Thoracic aorta (tissue), 2 donors: ENCODE measurements at places on chromosomes 2 and 18. TPM values are rescaled to one million over a fixed set of nuclear protein-coding genes. Genes with fewer than 3 reads are reported as not detected.

DYNAP gene
- total RNA-seq, result not detected

DNA sequence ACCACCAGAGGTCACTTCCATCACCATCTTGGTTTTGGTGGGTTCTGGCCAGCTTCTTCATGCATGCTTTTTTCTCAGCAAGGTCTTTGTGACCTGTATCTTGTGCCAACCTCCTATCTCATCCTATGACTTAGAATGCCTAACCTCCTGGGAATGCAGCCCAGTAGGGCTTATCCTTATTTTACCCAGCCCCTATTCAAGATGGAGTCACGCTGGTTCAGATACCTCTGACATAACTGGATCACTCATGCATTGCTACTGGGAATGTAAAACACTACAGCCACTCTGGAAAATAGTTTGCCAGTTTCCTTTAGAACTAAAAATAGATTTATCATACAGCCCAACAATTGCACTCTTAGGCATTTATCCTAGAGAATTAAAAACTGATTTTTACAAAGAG lies 219.2 kb downstream of the IRS1 start:
- DNase-seq, result no peak
- no peak overlapping the region for H3K4me3 ChIP-seq
- H3K27me3 ChIP-seq, result no peaks in the 10 kb centered on the region
- no peaks in the 10 kb centered on the region for H3K36me3 ChIP-seq
- peaks cover 10% of the 10 kb centered on the region for H3K4me1 ChIP-seq
- no peak overlapping the region for H3K27ac ChIP-seq

TTN gene
- 16.4 TPM for total RNA-seq

DNA sequence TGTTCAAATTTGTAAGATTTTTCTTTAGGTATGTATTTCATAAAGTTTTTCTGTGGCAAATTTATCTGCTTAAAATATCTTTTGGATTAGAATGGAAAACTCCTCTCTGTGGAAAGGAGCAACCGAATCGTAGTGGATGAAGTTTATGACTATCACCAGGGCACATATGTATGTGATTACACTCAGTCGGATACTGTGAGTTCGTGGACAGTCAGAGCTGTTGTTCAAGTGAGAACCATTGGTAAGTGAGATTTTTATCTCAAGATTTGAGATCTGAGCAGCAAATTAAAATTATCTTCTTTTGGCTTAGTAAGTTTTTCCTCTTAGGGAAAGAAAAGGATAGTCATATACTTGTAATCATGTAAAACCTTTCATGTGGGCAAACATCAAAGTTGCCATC lies 14.2 kb downstream of the IL18RAP start:
- no peak overlapping the region for H3K27ac ChIP-seq
- no peaks in the 10 kb centered on the region for H3K27me3 ChIP-seq
- DNase-seq, result no peak
- H3K36me3 ChIP-seq, result no peaks in the 10 kb centered on the region

GRCh38 chr2:220835583-220835982 lies 736.5 kb downstream of the EPHA4 start:
- no peak overlapping the region for H3K4me3 ChIP-seq
- no peaks in the 10 kb centered on the region for H3K27me3 ChIP-seq
- no peak overlapping the region for H3K27ac ChIP-seq
- H3K36me3 ChIP-seq, result no peaks in the 10 kb centered on the region

DNA sequence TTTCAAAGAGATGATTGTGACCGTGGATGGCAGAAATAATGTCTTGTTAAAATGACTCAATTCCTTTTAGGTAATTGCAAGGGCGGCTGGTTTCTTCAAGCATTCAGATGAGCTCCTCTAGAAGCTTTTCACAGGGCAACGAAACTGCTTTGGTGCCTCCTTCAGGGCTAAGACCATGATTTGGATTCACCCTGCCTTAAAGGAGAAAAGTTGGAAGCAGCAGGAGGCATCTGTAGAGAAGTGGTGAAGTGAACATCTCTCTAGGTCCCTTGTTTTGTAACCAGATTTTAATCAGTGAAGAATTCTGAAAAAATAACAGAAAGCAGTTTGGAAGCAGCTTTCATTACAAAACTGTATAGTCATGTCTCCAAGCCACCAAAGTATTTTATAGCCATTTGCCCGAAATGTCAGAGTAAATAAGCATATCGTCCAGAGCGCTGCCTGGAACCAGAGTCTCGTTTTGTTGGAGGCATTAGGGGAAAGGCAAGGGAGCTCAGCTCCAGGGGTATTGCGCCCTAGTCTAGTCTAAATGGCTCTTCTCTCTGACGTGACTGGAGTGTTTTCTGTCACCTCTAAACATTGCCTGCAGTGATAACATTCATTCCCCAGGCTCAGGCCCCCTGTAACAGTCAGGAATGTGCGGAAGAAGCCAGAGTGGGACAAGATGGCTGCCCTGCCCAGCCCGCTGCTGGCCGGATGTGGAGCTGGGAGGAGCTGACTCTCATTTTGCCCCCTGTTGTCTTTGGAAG lies 57.8 kb upstream of the ITGB6 start:
- DNase-seq, result no peak
- H3K4me3 ChIP-seq, result no peak overlapping the region
- no peaks in the 10 kb centered on the region for H3K36me3 ChIP-seq
- H3K27me3 ChIP-seq, result no peaks in the 10 kb centered on the region
- no peaks in the 10 kb centered on the region for H3K4me1 ChIP-seq
- H3K27ac ChIP-seq, result no peak overlapping the region

HES6 gene
- total RNA-seq, result 2.5 TPM

GRCh38 chr2:147927053-147927588 lies 82.3 kb downstream of the ACVR2A start:
- H3K4me3 ChIP-seq, result no peak overlapping the region
- DNase-seq, result no peak
- no peaks in the 10 kb centered on the region for H3K27me3 ChIP-seq
- H3K4me1 ChIP-seq, result peaks cover 9% of the 10 kb centered on the region
- no peaks in the 10 kb centered on the region for H3K36me3 ChIP-seq
- no peak overlapping the region for H3K27ac ChIP-seq

DNA sequence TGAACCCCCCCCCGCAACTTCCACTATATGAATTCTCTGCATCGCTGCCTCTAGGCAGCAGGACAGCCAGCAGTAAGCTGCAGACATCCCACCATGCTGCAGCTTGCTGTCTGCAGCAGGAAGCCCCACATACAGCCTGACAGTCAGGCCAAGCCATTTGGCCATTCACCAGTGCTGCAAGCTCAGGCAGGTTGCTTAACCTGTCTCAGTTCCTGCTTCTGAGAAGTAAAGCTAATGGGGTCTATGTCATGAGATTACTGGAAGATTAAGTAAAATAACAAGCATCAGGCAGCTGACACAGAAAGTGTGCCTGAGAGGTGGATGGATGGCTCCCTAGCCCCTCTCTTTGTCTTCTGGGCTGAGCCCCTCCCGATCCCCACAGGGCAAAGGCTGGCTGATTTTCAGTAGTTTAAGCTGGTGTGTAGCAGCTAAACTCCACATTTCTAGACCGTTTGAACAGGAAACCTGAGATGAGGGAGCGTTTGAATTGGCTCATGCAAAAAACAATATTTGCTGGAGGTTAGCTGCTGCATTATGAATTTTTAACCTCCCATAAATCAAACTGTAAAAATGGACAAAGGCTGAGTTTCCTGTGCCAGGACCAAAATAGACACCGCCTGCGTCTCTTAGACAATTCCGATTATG lies 193.8 kb upstream of the ARL4C start:
- H3K36me3 ChIP-seq, result no peaks in the 10 kb centered on the region
- no peak overlapping the region for H3K27ac ChIP-seq
- H3K4me1 ChIP-seq, result peaks cover 28% of the 10 kb centered on the region
- no peak overlapping the region for H3K4me3 ChIP-seq
- H3K27me3 ChIP-seq, result no peaks in the 10 kb centered on the region

- H3K27ac ChIP-seq, result no peak overlapping the region
- DNase-seq, result no peak
- H3K4me1 ChIP-seq, result peaks cover 13% of the 10 kb centered on the region
- no peak overlapping the region for H3K4me3 ChIP-seq
- H3K27me3 ChIP-seq, result no peaks in the 10 kb centered on the region
- no peaks in the 10 kb centered on the region for H3K36me3 ChIP-seq
These were observed 118.9 kb downstream of the RDH14 start for GRCh38 chr2:18441583-18441982.

CIDEA gene
- not detected for total RNA-seq

DNA sequence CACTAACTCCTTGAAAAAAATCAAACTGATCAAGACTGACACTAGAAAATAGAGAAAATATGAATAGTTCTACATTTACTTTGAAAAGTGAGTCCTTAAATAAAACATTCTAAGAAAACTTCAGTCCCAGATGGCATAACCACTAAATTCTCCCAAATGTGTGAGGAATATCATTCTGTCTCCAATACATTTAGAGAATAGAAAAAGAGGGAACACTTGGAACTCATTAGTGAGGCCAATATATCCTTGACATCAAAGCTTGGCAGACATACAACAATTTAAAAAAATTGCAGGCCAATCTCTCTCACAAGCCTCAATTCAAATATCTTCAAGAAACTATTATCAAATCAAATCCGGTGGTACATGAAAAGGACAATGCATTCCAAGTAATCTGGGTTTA lies 79.3 kb upstream of the TMEM247 start:
- no peaks in the 10 kb centered on the region for H3K4me1 ChIP-seq
- H3K4me3 ChIP-seq, result no peak overlapping the region
- H3K36me3 ChIP-seq, result no peaks in the 10 kb centered on the region
- no peaks in the 10 kb centered on the region for H3K27me3 ChIP-seq
- no peak for DNase-seq
- no peak overlapping the region for H3K27ac ChIP-seq

DNA sequence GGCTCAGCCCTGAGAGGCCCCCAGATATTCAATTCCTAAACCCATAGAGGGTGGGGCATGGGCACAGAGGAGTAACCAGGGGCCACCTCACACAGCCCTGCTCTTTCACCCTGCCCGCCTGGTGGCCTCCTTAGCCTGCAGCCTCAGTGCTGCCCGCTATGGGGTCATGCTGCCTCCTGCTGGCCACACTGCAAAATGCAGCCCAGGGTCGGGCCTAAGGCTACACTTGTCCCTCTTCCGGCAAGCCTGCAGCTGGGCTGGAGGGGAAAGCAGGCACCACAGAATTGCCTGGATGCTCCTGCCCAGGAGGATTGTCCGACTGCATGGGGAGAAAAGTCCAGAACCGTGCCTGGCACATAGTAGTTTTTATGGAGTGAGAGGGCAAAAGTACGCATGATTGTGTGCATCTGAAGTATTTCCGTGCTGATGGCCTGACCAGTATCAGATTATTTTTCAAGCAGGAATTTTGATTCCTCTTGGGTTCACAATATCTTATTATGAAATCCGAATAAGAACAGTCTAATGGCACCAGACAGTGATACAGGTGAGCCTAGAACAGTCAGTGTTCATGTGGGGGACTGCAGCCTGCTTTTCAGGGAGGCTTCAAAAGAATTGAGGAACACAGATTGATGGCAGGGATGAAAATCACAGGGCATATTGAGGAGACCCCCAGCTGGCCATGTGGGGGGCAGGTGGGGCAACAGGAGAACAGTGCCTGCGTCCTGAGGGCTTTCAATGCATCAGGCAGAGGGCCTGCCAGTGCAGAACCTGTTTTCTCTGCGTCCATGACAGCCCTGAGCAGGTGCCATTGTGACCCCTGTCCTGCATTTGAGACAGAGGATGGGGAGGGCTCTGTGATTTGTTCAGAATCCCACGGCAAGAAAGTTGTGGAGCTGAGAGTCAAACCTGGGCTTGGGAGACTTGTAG lies 51.2 kb upstream of the ALPP start:
- no peak for DNase-seq
- no peaks in the 10 kb centered on the region for H3K36me3 ChIP-seq
- H3K27me3 ChIP-seq, result no peaks in the 10 kb centered on the region
- H3K4me3 ChIP-seq, result no peak overlapping the region
- H3K27ac ChIP-seq, result no peak overlapping the region

BCL2 gene
- 29.3 TPM for total RNA-seq

DNA sequence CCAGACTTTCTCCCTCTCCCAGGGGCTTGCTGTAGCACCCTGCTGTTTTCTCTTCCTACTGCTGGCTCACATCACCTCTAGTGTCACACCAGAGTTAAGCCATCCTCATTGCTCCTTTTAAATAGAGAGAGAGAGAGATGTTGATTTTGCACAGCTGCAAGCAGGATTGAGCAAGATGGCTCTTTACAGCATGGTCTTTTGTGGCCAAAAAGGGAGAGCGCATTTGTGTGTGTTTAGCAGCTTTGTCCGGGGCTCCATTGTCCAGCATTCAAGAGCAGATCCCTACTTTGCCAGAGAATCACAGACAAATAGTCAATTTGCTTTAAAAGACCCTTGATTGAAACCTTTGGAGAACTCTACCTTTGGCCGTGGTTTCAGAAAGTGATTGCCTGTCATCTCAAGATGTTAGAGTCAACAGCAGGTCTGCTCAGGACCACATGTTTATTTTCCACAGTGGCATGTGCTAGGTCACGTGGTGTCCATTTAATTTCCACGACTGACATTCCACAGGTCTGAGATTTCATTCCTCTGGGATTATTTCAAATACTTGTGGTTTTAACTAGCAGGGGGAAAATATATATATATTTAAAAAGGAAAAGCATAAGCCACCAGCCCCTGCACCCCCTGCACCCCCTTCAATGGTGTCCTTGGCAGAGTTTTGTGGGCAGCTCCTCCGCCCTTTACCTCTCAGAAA lies 359.9 kb upstream of the SLC14A2 start:
- peak overlapping the region; percentile 65 for H3K27ac ChIP-seq
- H3K27me3 ChIP-seq, result no peaks in the 10 kb centered on the region
- no peaks in the 10 kb centered on the region for H3K36me3 ChIP-seq
- no peak for DNase-seq

DNA sequence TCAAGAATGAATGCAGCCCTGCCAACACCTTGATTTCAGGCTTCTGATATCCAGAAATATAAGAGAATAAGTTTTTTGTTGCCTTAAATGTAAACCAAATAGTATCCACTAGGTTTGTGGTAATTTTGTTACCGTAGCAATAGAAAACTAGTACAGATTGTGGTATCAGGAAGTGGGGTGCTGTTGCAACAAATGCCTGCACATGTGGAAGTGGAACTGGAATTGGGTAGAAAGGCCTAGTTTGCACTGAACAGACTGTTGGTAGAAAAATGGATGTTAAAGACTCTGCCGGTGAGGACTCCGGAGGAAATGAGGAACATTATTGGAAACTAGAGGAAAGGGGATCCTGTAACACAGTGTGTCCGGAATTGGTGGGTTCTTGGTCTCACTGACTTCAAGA lies 145.8 kb upstream of the MGAT5 start:
- H3K36me3 ChIP-seq, result no peaks in the 10 kb centered on the region
- no peaks in the 10 kb centered on the region for H3K27me3 ChIP-seq
- H3K4me1 ChIP-seq, result no peaks in the 10 kb centered on the region
- no peak overlapping the region for H3K4me3 ChIP-seq
- DNase-seq, result no peak
- H3K27ac ChIP-seq, result no peak overlapping the region
